SHP77 (cell line): ENCODE measurements at places on chromosomes 2 and 18.

DNA sequence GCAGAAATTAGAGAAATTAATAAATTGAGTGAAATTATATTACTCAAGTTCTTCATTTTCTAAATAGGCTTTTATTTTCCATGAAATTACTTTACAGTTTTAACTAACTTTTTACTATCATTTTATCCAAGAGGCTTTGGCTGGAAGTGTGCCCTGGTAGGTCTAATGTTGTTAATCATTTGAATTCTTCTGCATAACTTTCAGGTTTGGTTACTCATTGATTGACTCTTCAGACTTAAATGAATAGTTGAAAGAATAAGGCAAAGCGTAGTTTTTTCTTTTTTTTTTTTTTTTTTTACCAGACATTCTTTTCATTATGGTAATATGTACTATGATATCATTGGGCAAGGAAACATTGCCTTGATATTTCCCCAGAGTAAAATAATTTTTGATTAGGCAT is 228.4 kb upstream of the MMADHC start:
- no peak for DNase-seq

DNA sequence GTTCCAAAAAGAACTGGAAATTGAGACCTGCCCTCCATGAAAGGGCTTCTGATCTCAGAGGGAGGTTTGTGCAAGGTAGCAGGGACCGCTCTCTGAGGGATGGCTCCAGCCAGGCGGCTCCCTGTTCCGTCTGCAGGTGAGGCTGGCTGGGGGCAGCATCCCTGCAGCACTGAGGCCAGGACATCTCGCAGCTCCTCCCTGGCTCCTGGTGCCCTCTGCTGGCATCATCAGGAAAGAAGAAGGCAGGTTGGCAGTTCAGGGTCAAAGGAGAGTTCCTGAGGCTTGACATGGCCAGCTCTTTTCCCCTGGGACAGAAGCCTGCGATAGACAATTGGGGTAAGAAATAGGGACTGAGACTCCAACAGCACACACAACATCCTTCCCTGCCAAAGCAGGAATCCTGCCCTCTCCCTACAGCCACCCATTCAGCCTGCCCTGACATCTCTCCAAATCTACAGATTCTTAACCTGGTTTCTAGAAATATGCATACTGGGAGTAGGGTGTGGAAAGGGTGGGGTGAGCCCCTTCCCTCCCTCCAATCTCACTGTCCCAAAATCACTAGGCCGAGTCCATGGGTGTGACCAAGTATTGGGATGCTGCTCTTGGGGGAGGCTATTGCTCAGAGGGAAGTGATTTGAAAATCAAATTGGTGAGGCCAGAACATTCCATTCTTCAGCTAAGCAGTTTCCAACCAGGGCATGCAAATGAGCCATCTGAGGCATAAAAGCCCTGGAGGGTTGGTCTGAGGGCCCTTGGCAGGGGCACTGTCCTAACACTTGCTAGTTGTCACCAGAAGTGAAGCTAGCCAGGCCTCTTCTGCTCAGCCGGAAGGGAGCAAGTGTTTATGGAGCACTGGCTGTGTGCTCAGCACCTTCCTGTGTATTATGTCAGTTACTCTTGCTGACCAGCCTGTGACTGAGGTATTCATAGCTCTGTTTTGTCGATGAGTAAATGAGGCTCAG is 185.4 kb downstream of the TFCP2L1 start:
- DNase-seq: peak; percentile 24

GRCh38 chr2:153971855-153972254 is 100.1 kb downstream of the GALNT13 start:
- no peak for DNase-seq

- no peak for DNase-seq
Measured at GRCh38 chr2:238921259-238921658, 73.4 kb downstream of the TWIST2 start.

DNA sequence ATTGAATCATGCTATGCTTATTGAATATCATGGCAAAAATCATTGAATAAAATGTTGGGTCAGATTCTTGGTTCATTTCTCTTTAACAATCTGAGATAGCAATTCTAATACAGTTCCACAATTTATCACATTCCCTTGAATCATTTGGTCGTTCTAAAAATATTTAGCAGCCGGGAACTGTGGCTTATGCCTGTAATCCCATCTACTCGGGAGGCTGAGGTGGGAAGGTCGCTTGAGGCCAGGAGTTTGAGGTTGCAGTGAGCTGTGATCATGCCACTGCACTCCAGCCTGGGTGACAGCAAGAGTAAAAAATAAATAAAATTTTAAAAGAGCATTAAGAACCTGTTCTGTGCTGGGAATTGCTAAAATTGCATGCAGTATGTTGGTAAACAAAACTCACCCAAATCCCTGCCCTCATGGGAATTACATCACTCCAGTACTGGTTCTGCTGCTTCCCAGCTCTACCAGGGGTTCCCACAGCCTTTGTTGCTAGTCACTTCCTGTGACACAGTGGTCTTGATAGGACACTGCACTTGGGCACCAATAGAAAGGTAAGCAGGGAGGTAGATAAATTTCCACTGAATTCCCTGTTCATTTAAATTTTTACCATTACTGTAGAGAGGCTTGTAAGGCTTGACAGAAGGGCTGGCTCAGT is 200.4 kb downstream of the CTNNA2 start:
- no peak for DNase-seq

GRCh38 chr2:69003731-69004130 is 9.2 kb upstream of the ANTXR1 start:
- no peak for DNase-seq

DNA sequence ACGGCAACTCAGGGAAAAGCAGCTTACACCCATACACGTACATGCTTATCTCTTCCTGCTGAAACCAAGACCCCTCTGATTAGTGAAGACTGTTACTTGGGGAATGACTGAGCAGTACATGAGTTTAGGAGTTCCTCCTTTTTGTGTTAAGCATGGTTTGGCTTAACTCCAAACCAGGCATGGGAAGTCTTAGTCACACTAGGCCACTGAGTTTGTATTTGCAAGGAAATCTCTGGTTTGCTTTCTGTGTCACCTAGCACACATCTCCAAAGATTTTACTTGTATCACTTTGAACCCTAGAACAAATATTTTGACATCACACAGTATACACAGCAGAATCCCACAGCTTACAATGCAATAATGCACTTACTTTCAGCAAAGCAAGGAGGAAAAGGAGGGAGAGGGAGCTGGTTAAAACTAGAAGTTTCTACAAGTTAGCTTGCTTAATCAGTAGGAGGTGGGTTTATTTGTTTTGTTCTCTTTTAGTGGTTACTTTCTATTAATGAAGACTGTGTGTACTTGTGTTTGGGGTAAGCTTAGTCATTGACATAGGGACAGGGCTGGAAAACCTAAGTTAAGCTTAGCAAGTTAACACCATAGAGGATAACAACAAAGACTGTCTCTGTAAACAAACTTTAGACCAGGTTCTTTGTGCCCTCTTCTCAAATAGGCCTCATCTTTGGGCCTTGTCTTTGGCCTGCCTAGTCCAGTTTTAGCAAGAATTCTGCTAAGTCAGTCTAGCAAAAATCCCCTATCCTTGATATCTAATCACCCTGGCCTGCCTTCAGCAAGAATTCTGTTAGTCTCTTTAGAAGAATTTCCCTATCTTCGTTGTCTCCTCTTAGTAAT is 219.4 kb downstream of the MREG start:
- DNase-seq: no peak

GRCh38 chr2:150402953-150403352 is 84.5 kb downstream of the RND3 start:
- DNase-seq: no peak

DNA sequence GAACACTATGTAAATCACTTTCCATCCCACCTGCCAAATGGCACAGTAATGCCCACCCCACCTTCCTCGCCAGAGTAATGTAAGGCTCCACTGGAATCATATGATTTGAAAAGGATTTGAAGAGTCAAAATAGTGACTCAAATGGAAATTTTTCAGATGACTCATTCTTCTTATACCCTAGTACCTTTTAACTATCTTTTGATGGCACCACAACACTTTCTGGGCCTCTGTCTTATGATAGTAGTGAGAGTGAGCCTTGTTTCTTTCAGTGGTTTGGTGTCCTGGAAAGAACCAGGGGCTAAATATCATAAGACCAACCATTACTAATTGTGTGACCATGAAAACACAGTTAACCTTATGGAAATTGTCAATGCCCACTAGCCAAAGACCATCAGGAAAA is 235.4 kb upstream of the SLC14A2 start:
- no peak for DNase-seq

- no peak for DNase-seq
Measured at GRCh38 chr2:866887-867286, 83.8 kb upstream of the SNTG2 start.

GRCh38 chr18:22456547-22456946 is 38.8 kb upstream of the CTAGE1 start:
- DNase-seq: no peak

- no peak for DNase-seq
Measured at GRCh38 chr2:224999754-225000153, 42.5 kb downstream of the DOCK10 start.

DNA sequence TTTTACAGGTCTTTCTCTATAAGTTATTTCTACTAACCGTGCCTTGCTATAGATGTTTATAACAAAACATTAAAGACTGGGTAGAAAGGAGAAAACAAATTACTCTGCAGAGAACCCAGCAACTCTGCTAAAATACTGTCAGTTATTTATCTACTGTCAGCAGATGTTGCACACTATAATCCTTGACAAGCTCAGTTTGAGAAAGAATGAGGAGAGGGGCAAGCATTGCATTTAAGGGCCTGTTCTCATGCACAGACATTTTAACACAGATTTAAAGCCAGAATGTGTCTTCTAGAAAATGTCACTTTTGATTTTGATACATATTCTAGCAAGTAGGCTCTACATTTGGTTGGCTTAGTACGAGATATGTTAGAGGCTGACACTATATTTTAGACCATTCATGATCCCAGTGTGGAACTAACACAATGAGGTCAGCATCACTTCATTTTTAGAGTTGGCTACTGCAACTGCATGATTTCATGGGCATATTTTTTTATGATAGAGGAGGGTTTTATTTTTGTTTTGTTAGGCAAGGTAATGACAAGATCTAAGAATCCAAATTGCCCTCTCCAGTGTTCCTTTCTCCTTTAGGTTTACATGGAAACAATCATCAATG is 516.4 kb downstream of the ZEB2 start:
- no peak for DNase-seq

GRCh38 chr2:54866868-54867267 is 143.4 kb downstream of the EML6 start:
- no peak for DNase-seq

DNA sequence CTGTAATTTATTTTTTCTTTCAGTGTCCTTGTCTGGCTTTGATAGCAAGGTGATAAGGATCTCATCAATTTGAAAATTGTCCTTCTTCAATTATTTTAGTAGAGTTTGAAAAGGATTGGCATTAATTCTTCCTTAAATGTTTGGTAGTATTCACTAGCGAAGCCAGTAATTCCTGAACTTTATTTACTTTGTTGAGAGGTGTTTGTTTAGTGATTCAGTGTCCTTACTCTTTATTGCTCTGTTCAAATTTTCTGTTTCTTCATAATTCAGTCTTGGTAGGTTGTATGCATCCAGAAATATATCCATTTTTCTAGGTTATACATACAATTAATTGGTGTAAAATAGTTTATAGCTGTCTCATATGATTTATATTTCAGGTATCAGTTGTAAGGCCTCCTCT is 676.7 kb upstream of the POU3F3 start:
- no peak for DNase-seq

- DNase-seq: no peak
Measured at GRCh38 chr2:109457366-109457765, 156.4 kb downstream of the SEPTIN10 start.

GRCh38 chr2:7210712-7211111 is 293.5 kb downstream of the RNF144A start:
- no peak for DNase-seq

DNA sequence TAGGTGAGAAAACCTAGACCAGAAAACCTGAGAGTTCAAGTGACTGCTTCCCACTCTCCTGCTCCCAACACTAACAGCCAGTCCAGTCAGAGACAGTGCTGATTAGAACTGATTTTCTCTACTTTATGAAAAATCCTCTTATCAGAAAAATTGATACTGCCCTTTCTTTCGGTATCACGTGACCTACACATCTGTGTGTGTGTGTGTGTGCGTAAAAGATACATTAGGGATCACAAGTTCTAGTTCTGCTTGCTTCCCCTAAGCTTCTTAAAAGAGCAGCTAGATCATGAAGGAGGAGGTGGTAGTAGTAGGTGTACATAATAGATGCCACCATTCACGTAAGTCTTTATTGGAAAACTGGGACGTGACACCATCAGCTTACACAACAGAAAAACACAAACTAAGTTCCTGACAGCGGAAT is 1.5 kb downstream of the ARL5A start:
- DNase-seq: no peak

DNA sequence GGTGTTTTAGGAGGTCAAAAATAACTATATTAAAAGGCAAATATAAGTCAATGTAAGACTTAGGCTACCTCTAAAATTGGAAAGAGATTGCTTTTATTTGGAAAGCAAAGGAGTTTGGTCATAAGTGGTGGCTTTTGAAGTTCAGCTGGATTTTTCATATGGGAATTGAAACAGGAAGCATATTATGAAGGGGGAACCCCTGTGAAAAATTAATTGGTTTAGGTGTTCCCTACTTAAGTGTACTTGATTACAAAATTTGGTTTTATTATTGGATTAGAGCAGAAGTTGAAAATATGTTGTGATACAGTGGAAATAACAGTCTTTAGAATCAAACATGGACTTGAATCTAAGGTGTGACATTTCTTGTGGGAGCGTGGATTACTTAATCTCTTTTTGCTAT is 121.4 kb upstream of the TTC27 start:
- DNase-seq: no peak

- no peak for DNase-seq
Measured at GRCh38 chr2:106960683-106961161, 74.8 kb upstream of the ST6GAL2 start.

DNA sequence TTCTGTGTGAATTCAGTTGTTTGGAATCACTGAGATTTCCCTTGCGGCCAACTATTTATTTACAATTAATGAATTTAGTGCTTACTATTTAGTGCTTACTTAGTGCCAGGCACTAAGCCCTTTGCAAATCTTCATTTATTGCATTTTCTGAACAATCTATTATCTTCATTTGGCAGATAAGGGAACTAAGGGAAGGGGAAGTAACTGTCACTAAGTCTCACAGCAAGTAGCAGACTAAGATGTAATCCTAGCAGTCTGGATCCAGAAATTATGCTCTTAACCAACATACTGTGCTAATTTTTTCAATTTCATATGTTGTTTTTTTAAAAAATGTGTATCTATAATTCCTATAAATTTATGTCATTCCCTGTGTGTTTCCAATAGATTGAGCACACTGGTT is 214.4 kb upstream of the EPC2 start:
- DNase-seq: no peak

- no peak for DNase-seq
Measured at GRCh38 chr18:9140984-9141383, 4.4 kb downstream of the ANKRD12 start.
